ENCODE measurements at places on chromosomes 1 and 21.
A peak's percentile ranks its signal among the peaks of the same experiment; 100 is the strongest.

GRCh38 chr1:67137307-67137753, 2.6 kb upstream of the C1orf141 start:
- no peak for DNase-seq

DNA sequence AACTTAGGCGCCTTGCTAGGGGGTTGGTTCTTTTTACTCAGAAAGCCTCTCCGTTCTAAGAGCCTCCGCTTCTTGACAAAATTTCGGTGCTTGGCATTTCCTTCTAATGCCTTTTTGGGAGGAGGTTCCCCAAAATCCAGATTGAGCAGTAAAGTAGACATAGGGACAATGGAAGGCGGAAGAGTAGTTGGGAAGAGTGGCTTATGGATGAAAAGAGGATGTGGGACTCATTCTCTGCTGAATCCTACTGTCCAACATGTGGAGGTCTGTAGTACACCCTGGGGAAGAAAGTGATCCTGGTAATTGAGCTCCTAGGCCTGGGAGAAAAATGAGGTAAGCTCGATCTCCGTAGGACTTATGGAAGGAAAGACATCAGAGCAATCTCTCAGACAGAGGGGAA, 777 bp upstream of the METTL25B start:
- no peak for DNase-seq

GRCh38 chr21:43851593-43851992, 13.4 kb upstream of the AGPAT3 start:
- DNase-seq = no peak

DNA sequence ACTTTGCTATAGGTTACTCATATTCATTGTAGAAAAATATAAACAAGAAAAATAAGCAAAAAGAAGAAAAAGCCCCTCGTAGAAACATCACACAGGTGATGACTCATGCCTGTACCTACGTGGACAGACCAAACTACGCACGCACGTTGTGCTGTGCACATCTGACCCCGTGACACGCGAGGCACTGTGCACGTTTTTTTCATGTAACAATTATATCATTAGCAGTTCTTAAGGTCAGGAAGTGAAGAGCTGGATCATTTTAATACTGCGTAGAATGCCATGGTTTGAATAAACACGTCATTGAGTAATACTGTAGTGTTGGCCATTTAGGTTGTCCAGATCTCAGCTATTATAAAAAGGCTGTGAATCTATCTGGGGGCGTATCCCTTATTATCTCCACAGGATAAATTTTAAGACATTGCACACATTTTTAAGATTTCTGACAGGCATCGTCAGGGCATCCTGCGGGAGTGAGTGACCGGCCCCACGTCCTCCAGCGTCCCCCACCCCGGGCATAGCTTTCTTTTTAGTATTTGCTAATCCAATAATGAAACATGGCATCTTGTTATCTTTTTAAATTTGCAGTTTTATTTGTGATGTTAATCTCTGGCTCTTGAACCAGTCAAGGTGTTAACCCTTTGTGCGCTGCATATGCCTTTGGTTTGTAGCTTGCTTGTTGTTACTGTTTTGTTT, 23.4 kb upstream of the ADARB1 start:
- peak; percentile 25 for DNase-seq

DNA sequence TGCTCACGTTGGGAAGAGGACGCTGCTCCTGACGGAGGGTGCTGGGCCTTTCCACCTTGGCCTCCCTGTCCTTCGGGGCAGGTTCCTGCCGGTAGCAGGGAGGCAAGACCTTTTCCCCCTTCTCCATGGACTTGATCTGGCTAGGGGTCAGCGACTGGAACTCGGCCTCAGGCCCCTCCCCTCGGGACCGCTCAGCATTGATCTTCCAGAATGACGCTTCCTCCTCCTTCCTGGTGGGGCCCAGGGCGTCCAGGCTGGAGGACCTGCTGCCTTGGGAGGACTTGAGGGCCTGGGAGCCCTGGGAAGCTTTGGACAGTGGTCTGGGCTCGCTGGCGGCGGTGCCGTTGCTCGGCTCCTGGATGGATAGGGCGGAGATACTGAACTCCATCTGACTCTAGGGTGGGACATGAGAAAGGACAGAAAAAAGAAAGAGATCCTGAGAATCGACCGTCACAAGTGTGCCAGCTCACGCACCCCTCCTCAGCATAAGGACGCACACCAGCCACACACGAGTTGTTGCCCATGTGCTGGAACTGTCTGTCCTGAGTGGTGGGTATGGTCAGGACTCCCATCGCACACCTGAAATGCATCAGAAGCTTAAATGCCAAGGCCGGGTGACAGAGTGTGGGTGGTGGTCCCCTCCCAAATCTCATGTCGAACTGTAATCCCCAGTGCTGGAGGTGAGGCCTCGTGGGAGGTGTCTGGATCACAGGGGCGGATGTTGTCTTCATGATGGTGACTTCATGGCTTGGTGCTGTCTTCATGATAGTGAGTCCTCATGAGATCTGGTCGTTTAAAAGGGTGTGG, 24.6 kb downstream of the C1orf198 start:
- DNase-seq = no peak

DNA sequence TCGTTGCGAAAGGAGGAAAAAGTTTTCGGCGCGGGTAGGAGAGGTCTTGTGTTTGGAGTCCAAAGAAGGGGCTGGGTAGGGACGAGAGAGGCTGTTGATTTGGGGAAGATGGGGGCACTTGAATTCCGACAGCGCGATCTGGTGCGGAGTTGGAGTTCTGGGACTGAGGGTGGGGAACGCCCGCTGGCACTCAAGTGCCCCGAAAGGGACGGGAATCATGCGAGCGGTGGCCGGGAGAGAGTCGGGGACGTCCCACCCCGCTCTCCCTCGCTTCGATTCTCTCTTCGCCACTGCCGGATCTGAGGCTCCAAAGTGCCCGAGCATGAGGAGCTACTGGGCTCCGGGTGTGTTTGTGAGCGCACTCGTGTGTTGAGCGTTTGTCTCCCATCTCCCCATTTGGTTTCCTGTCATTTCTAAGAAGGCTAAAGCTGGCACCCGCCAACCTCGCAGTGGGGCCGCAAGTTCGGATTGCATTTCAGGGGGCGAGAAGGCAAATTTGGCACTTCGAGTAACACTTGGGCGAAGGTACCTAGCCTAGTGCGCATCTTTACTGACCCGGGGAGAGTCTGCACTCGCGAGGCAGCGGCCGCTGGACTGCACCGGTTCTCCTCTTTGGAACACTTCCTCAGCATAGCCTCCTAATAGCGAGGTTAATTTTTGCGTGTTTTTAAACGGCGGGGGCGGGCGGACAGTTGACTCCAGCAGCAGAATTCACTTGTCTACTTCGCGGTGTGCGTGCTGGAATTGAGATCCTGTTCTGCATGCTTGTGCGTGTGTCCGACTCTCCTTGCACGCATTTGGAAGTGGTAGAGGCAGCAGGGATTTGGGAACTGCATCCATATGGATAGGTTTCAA, 1.2 kb downstream of the CHRM3 start:
- DNase-seq = no peak

- DNase-seq = peak; percentile 47
Observed at GRCh38 chr1:43912607-43913006, 21.0 kb upstream of the ARTN start.

- DNase-seq = peak; percentile 26
Observed at GRCh38 chr1:155522069-155522468, 40.5 kb downstream of the ASH1L start.

- DNase-seq = no peak
Observed at GRCh38 chr1:84170171-84170570, 26.1 kb downstream of the PRKACB start.

DNA sequence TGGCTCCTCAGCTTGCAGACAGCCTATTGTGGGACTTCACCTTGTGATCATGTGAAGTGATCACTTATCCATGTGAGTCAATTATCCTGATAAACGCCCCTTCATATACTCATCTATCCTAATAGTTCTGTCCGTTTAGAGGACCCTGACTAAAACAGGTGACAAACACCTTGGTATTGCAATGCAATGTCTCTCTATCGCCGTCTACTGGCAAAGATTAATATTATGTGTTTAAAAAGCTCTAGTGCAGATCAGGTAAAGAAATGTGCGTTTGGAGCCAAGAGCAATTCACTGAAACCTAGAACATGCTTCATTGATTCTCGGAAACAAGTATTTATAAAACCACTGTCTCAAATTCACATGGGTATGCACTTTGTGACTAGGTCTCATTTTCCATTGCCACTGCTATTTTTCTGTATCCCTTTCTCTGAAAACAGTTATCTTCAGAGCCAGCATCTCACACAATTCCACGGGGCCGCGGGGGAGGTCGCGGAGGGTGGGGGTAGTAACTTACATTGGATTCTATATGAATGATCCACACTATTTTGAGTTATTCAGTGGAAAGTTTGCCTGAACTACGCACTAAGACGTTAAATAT, 554.6 kb upstream of the NCAM2 start:
- no peak for DNase-seq

- DNase-seq = no peak
Observed at GRCh38 chr1:80023358-80023757, 1016.8 kb upstream of the ADGRL4 start.

- no peak for DNase-seq
Observed at GRCh38 chr1:100268202-100268601, 2.2 kb downstream of the RTCA start.

DNA sequence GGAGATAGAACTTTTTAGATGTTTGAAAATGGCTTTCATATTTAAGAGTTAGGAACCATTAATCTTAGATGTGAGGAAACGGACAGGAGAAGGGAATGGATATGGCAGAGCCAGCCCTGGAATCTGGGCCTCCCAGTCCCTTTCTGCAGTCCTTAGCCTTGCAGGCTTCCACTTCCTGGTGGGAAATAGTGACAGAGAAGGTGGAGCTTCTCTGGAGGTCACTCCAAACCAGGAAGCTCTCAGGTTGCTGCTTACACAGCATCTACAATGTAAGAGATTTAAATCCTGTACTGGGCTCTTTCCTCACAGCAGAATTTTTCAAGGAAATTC, 2.5 kb downstream of the S100A11 start:
- no peak for DNase-seq

DNA sequence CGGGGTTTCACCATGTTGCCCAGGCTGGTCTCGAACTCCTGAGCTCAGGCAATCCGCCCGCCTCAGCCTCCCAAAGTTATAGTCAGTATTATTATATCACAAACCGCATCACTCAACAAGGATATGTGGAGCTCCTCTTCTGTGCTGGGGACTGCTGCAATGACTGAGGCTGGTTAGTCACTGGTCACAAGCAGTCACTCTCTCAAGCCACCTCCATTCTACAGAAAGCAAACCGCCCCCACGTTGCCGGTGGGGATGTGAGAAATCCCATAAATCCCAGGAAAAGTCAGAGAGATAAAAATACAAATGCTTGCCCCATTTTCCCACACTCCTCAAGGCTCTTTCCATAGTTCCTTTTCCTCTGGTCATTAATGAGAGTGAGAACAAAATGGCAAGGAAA, 155.7 kb downstream of the ADSS2 start:
- DNase-seq = no peak

DNA sequence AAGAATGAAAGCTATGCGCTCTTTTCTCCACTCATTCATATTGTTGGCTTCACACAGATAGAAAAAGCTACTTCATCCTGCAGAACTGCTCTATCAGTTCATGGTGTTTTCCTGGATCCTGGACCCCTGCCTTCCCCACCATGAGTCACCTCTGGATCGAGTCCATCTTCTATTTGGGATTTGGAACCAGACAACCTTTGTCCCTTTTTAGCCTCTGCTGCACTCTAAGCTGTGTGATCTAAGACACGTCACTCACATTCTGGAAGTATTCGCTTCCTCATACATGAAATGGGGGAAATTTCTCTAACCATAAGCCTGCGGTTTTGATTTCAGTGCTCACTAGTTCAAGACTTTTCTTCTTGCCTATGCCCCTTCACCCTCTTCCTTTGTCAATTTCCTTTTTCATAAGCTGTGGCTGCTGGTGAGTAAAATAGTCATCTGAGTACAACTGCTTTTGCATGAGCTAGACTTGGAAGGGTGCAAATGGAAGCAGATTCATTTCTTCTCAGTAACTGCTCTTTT, 14.1 kb upstream of the DEGS1 start:
- no peak for DNase-seq

DNA sequence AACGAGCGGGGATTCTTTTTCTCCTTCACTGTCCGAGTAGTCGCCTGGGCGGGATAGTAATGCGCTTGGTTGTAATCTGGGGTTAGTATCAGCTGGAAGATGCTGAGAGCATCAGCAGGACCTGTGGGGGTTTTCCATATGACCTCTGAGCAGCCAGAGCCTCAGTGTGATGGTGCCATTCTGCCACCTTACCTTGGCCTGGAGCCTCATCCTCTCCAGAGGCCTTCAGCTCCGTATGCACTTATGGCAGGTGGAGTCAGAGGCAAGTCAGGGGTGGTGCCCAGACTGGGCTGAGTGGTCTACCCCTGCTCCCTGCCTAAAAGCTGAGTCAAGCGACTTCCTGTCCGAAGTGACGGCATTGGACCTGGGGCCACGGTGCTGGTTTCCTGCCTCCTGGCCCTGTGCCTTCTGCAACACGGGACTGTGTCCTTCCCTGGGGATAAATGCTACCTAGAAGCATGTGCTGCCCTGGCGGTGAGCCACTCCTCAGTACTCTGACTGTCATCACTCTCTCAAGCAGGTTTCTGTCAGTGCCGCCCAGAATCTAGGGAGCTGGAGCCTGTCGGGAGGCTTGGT, 24.7 kb downstream of the TENT5C start:
- no peak for DNase-seq

GRCh38 chr1:85019994-85020393, 23.1 kb upstream of the MCOLN2 start:
- DNase-seq = peak; percentile 91

- DNase-seq = no peak
Observed at GRCh38 chr1:182348961-182349747, 42.4 kb downstream of the GLUL start.

DNA sequence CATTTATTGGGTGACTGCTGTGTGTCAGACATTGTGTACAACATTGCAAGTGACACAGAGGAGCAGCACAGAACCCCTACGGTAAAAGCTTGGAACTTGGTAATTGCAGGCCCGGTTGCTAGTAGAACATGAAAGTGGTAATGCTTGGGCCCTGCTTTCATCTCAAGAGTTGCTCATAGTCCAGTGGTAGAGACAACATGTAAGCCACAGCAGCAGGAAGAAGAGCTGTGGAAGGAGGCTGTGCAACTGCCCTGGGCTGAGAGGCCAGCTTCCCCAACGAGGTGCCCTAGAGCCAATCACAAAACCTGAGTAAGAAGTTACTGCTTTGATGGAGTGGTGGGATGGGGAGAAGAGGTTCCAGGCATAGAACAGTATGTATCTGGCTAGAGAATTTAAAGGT, 18.4 kb downstream of the CNIH4 start:
- DNase-seq = no peak

DNA sequence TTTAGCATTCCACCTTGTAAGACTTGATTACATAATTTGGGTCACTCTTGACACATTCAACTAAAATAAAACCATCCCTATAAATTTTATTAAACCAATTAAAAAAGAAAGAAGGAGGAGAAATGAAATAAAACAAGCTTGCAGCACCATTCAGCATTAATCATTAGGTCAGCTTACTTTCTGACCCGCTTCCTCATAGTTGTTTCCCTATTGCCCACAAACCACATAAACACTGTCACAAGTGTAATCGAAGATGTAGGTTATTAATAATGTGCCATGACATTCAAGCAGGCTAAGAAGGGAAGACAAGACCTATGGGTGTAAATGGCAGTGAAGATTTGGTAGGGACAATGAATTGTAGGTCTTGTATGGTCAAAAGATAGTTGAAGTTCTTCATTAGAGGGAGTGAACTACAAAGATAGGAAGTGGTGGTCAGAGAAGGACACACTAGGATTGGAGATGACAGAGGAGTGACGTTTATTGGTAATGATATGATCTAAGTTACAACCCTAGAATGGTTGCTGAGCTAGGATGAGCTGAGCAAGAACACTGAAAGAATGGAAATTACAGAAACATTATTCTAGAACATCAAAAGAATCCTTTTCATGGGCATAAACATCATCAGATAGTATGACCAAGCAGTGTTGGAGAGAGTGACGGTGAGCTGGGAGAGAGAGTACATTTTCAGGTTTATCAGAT, 231.5 kb downstream of the KCNT2 start:
- DNase-seq = no peak
